SK-MEL-5 (cell line): ENCODE measurements at places on chromosomes 11 and 22. TPM values are rescaled to one million over a fixed set of nuclear protein-coding genes. Genes with fewer than 3 reads are reported as not detected.

MAFF gene
- total RNA-seq: 153 and 181 TPM in 2 replicates

DNA sequence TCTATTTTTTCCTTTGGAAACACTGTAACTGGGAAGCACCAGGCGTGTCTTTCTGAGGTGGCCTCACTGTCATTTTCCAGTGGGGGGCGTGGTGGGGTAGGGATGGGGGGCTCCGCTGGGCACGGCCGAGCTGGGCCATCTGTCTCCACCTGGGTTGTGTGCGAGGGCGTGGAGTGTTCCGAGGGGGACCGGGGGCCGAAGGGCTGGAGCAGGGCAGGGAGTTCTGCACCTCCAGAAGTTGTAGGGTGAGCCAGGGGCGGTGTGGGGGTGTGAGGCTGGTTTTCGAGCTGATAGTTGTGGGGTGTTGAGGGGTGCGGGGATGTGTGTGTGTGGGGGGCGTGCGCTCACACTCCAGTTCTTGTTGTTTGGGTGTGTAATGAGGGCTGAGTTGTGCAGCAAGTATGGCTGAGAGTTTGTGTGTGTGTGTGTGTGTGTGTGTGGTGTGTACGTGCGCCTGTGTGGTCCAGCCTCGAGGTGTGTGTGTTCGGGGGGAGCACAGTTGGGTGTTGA is 10.8 kb downstream of the YPEL4 start:
- no peak for DNase-seq

PNPLA3 gene
- 11.1 and 12.5 TPM in 2 replicates for total RNA-seq

GRCh38 chr22:25008666-25009065 is 56.1 kb downstream of the KIAA1671 start:
- peak; percentile 54 for DNase-seq

DNA sequence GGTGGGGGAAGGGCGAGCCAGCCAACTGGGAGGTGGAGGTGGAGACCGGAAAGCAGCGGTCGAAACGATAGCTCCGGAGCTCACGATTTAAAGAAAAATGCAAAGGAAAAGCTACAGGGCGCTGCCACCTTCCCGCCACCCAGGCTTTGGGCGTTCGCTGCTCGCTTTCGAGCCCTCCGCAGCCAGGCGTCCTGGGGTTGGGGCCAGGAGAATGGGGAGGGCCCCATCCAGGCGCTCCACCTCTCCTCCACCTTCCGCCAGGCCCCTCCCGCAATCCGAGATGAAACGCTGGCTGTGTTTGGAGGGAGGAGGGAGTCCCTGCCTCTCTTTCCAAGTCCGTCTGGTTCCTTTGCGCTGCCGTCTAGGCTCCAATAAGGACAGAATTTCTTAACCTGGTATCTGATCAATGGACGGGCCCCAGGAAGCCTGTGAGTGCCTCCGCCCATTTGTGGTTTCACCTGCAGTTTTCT is 483 bp upstream of the ABTB2 start:
- DNase-seq: peak; percentile 71

DNA sequence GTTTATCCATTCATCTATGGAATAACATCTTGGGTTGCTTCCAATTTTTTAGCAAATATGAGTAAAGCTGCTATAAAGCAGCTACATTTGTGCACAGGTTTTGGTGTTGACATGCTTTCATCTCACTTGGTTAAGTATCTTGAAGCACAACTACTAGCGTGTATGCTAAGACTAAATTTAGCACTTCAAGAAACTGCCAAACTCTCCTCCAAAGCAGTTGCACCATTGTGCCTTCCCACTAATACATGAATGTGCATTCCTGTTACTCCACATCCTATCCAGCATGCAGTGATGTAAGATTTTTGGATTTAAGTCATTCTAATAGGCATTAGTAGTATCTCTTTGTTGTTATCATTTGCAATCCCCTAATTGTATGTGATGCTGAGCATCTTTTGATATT is 230.7 kb downstream of the KCNA4 start:
- DNase-seq: no peak

DNA sequence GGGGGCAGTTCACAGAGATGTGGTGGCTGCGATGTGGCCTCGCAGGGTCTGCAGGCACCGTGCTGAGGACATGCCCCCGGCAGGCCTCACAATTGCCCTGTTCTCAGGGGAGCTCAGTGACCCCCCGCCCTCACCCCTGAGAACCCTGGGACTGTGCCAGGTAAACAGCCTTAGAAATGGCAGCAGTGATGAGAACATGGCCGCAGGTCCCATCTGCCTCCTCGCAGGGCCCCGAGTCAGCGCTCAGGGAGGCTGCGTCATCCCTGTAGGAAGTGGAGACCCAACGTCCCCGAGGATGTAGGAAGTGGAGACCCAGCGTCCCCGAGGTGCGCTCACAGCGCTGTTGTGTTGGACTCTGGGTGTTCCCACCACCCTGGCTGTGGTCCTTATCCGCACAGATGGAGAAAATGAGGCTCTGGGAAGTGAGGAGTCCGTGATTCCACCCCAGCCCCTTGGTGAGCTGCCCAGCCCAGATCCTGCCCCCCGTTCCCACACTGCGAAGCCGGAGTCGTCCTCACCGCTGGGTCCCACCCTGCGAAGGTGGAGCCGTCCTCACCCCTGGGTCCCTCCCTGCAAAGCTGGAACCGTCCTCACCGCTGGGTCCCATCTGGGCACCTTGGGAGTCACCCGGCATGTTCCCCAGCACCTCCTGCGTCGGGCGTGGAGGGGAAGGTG is 1086.8 kb downstream of the BRD1 start:
- no peak for DNase-seq

- DNase-seq: no peak
Observed at GRCh38 chr11:124831897-124832296, 31.7 kb upstream of the MSANTD2 start.

- peak; percentile 10 for DNase-seq
Observed at GRCh38 chr11:2314525-2315394, 12.9 kb downstream of the TSPAN32 start.

- no peak for DNase-seq
Observed at GRCh38 chr11:9943386-9944110, 279.7 kb downstream of the SWAP70 start.

OR51B4 gene
- 9.0 and 10.7 TPM in 2 replicates for total RNA-seq

KLHL35 gene
- 0.08 and 0.24 TPM in 2 replicates for total RNA-seq

DNA sequence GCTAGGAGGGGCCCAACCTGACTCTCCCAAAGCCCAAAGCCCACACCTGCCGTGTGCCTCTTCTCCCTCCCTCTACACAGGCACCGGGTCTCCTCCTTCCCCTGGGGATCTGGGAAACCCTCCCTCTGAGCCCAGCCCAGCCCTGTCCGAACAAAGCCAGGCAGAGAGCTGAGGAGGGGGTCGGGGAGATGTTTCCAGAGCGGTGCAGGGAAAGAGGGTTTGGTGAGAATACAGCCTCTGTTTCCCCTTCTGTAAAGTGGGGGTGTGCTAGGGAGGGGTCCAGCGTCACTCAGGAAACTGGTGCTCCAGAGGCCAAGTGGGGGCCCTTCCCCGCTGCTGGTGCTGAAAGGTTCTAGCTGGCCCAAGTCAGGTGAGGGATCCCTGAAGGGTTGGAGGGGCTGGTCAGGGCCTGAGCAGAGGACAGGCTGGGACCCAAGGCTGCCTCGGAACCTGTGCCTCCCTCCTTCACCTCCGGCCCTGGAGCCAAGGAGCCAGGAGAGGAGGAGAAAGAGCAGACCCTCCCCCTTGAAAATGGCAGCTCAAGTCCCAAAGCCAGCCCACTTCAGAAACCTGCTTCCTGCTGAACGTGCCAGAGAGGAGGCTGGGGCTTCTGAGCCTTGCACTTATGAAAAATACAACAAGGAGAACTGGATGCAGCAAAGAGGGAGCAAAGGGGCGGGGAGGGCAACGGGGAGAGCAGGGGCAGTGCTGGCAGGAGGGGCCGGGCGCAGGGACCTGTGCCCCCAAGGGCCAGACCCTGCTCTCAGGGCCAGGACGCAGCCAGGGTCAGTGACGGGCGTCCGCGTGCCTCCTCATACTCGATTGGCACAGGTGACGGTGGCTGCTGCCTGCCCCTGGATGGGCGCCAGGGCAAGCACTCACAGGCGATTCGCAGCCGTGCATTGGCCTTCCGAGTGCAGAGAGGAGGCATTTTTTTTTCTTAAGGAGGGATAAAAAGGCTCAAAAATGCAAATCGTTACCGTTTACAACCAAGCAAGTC is 43.2 kb downstream of the MACROD1 start:
- no peak for DNase-seq

ANKK1 gene
- not detected in 2 replicates for total RNA-seq

DNA sequence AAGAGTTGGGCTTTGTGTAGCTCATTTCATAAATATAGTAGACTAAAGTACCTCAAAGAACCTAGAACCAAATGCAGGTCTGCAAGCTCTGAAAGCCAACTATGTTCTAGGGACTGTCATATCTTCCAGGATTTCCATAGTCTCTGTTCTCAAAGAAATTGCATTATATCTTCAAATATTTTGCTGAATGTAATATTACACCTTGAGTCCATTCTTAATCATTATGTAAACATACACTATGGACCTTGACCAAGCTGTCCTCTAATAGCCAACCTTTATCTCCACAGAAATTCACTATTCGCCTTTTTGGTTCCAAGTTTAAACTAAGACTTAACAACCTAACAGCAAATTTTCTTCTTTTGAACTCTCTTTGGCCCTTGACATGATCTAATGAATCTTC is 678.7 kb upstream of the ARHGAP42 start:
- DNase-seq: no peak

OR51I1 gene
- total RNA-seq: 0.63 TPM in 1 of 2 replicates, not detected in the other

KCNK4 gene
- not detected in 2 replicates for total RNA-seq

- DNase-seq: no peak
Observed at GRCh38 chr22:40203572-40203971, 25.8 kb downstream of the TNRC6B start.

IL17REL gene
- not detected in 2 replicates for total RNA-seq

- no peak for DNase-seq
Observed at GRCh38 chr22:48051796-48052620, 1289.6 kb downstream of the TBC1D22A start.

GRCh38 chr22:42964994-42965699 is 49.8 kb downstream of the PACSIN2 start:
- DNase-seq: no peak

FZD4 gene
- 1.9 and 2.5 TPM in 2 replicates for total RNA-seq

C11orf91 gene
- total RNA-seq: 0.29 TPM in 1 of 2 replicates, not detected in the other

GRCh38 chr11:66287211-66287888 is 1.6 kb downstream of the YIF1A start:
- no peak for DNase-seq

GRCh38 chr22:21624120-21624879 is 5.5 kb downstream of the YDJC start:
- DNase-seq: peak; percentile 71

DNA sequence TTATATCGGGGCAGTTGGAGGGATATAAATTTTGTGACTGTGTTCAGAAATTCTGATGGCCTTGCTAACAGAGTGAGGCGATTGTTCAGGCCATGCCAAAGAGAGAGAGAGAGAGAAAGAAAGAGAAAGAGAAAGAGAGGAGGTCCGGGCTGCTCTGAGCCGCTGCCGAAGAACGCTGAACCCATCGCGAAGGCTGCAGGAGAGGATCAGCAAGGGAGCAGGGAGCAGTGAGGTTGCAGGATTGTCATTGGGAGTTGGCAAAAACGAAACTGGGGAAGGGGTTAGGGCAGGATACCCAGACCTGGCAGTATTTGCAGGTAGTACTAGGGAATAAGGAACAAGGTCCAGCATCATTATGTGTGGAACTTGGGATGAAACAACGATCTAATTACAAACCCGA is 537.1 kb downstream of the INSC start:
- DNase-seq: no peak

PRG3 gene
- total RNA-seq: not detected in 2 replicates
